Caki2 (cell line): ENCODE measurements at places on chromosomes 3 and 15. TPM values are rescaled to one million over a fixed set of nuclear protein-coding genes. Genes with fewer than 3 reads are reported as not detected.

- DNase-seq, result peak; percentile 65
Measured at GRCh38 chr15:29920515-29920914, 98.2 kb upstream of the TJP1 start.

DNA sequence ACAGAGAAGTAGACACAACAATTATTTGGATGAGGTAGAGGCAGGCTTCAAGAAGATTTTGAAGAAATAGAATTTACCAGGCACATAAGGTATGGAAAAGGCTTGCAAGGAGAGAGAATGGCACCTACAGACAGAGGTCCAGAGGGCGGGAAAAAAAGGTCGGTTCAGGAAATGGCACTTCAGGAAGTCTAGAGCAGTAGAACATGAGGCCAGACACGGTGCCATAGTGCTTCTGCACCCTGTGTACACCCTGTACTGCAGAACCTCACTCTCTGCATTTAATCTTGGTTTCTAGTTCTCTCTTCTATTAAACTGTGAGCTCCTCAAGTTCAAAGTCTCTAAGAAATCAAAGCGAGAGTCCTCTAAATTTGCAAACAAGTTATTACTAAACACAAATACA is 113.4 kb upstream of the C2CD4B start:
- DNase-seq, result no peak

- DNase-seq, result no peak
Measured at GRCh38 chr3:14716591-14716990, 41.6 kb downstream of the C3orf20 start.

DNA sequence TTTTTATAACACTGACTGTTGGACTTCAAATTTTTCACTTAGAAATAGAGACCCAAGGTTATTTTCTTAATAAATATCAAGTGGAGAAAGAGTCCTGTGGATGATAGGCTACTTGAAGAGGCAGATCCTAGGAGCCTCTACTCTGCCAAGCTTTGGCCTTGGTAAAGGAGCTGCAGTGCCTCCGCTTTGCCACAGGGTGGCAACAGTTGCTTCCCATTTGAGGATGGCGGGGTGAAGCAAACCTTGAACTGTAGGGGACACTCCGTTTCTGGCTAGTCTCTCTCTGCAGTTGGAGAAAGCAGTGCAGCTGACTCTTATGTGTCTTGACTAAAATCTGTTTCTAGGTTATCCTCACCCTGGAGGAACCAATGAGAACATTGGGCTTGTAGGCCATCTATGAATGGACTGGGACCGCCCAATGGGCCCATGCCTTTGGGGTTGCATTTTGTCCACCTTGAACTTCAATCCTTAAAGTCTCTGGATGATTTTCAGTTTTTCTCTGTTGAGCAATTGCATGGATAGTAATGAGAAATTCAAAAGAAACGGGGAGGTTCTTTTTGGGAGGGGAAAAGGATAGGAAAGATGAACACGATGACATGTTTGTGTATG is 9.8 kb downstream of the SCG5 start:
- peak; percentile 66 for DNase-seq

DNA sequence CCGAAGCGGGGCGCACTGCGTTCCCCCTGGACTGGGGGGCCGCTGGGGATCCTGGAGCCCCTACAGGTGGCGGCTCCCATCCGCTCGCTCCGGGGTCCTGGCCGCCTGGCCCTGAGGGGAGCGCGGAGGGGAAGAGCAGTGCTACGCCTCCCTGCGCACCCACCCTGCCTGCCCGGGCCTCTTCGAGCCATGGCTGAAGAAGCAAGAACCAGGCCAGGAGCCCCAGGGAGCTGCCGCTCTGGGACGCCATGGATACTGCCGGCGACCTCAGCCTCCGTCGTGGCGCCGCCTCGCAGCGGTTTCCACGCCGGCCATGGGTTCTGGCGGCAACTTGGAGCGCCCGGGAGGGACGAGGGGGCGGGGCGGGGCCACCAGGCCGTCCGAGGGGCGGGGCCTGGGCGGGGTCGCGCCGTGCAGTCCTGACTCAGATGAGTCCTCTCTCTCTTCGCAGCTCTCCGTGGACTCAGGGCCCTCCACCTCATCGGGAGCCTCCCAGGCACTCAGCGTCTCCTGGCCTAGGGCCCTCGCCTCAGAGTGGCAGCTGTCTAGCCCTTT is 50.9 kb downstream of the MYL3 start:
- DNase-seq, result no peak

GRCh38 chr3:125322166-125322565 is 53.0 kb downstream of the ZNF148 start:
- peak; percentile 35 for DNase-seq

DNA sequence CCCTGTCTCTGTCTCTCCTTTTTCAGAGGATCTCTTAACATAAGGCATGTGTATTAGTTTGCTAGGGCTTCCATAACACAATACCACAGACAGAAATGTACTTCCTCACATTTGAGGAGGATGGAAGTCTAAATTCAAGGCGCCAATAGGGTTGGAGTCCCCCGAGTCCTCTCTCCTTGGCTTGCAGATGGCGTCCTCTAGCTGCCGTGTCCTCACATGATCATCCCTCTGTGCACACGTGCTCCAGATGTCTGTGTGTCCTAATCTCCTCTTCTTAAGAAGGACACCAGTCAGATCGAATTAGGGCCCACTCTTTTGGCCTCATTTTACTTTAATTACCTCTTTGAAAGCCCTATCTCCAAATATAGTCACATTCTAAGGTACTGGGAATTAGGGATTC is 23.0 kb upstream of the BFSP2 start:
- no peak for DNase-seq

- DNase-seq, result peak; percentile 43
Measured at GRCh38 chr15:51649659-51650521, 27.3 kb upstream of the DMXL2 start.

- DNase-seq, result no peak
Measured at GRCh38 chr15:22258398-22259150, 178.2 kb downstream of the OR4M2 start.

GRCh38 chr3:118151164-118151563 is 883.5 kb downstream of the IGSF11 start:
- DNase-seq, result no peak

DNA sequence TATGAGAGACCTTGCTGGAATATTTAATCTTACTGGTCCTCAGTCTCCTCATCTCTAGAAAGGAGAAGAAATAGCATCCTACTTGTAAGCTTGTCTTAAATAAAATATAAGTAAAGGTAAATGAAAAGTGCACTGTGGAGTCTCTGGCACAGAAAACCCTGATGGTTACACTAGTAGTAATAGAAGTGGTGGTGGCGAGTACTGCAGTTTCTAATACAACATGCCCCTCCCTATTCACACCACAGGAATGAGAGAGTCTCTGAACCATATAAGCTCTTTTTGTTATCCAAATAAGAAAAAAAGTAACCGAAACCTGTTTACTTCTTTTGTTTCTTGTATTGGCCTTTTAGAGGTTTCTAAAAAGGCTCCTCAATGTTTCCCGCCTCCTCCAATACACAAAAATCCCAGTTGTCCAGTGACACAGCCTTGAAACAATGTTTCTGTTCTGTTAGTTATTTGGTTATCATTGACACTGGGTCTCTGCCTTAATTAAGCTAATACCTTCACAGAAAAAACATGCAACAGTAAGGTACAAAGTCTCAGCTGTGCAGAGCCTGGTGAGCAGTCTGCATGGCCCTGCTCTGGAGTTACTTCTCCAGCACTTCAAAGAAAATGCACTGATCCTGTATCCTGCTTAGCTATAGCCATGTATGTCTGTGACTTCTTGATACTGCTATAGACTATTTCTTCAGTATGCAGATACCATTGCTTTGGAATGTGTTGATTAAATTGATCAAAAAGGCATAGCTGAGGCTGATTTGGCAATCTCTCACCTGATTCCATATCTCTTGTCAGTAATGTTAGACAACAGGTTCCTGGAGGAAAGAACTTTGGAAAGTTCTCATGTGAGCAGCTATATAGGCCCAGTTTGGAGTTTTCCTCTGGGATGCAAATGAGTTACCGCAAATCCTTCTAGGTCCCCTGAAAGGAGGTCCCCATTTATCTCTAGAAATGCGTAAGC is 315.6 kb upstream of the IL12A start:
- DNase-seq, result peak; percentile 39

IL5RA gene
- total RNA-seq, result not detected in 2 replicates

POLQ gene
- total RNA-seq, result 1.7 and 3.0 TPM in 2 replicates

ITIH3 gene
- total RNA-seq, result not detected in 2 replicates

CADPS gene
- total RNA-seq, result not detected in 2 replicates

AMIGO3 gene
- total RNA-seq, result not detected in 2 replicates
